Prostate gland (tissue), 2 donors: ENCODE measurements at places on chromosomes 1 and 21. TPM values are rescaled to one million over a fixed set of nuclear protein-coding genes. Genes with fewer than 3 reads are reported as not detected.

Gene LCE1B
- total RNA-seq, result 0.51 TPM

Gene FMO3
- total RNA-seq, result 0.23 TPM

Gene KRTAP11-1
- not detected for total RNA-seq

Gene PRELP
- 17.9 TPM for total RNA-seq

Gene NUF2
- total RNA-seq, result 0.55 TPM

Gene KCNJ9
- 0.51 TPM for total RNA-seq

Gene CA6
- not detected for total RNA-seq

Gene CASQ2
- 6.4 TPM for total RNA-seq

Gene PLPP3
- 107 TPM for total RNA-seq

Gene KRTAP19-1
- not detected for total RNA-seq

Gene CRYAA
- not detected for total RNA-seq

Gene IKBKE
- total RNA-seq, result 3.6 TPM

Gene CCDC24
- 14.3 TPM for total RNA-seq

Gene PGLYRP4
- total RNA-seq, result not detected

Gene HLCS
- 41.8 TPM for total RNA-seq

Gene PTCH2
- total RNA-seq, result 31.9 TPM

Gene TXNIP
- 618 TPM for total RNA-seq

Gene OR2T29
- total RNA-seq, result not detected

Gene PROK1
- 75.3 TPM for total RNA-seq
